Fibroblast of lung (primary cell): ENCODE measurements at places on chromosomes 1 and 21.
A peak's percentile ranks its signal among the peaks of the same experiment; 100 is the strongest.

DNA sequence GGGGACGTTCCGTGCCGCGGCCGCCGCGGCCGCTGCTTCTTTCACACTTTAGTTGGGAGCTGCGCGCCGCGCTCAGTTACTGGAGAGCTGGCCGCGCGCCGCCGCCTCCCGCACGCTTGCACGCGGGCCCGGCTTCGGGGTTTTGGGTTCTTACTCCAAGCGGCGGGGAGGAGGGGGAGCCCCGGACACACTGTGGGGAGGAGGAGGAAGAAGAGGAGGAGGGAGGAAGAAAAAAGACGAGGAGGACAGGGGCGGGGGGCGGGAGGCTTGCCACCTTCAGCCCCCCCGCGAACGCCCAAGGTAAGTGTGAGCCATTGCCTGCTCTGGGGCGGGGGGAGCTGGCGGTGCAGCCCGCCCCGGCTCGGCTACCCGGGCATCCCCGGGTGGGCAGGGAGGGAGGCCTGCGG lies 243 bp downstream of the C1orf21 start:
- H3K36me3 ChIP-seq: no peaks in the 10 kb centered on the region
- DNase-seq: no peak
- peak overlapping the region; percentile 97 for H3K4me3 ChIP-seq
- H3K4me1 ChIP-seq: peaks cover 2% of the 10 kb centered on the region
- H3K27me3 ChIP-seq: no peaks in the 10 kb centered on the region

GRCh38 chr1:181192316-181192715 lies 103.8 kb downstream of the IER5 start:
- no peak overlapping the region for H3K27ac ChIP-seq
- H3K4me1 ChIP-seq: no peaks in the 10 kb centered on the region
- H3K36me3 ChIP-seq: no peaks in the 10 kb centered on the region
- no peak for DNase-seq
- no peak overlapping the region for H3K4me3 ChIP-seq
- H3K27me3 ChIP-seq: no peaks in the 10 kb centered on the region

DNA sequence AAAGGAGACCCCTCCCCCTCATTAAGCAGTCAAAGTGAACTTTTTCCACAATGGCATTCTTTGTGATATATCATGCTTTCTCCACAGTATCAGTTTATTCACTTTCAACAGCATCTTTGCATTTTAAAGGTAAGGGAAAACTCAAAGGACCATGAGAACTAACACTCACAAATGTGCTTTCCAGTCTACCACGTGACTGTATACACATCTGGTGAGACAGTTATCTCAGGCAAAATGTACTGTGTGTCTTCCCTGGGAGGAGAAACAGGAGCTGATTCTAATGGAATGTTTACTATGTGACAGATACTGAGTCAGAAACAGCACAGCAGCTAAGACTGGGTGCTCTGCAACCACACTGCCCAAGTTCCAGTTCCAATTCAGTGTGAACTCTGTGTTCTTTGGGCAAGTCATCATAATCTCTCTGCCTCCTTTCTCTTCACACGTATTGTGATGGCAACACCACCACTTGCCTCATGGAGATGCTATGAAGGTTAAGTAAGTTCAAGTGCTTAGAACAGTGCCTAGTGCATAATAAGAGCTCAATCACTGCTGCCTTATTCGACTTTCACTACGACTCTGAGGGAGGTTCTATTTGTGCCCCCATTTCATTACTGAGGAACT lies 79.0 kb downstream of the SLC45A1 start:
- H3K27ac ChIP-seq: peak overlapping the region; percentile 84
- H3K36me3 ChIP-seq: no peaks in the 10 kb centered on the region
- H3K27me3 ChIP-seq: no peaks in the 10 kb centered on the region
- H3K4me3 ChIP-seq: no peak overlapping the region
- peaks cover 39% of the 10 kb centered on the region for H3K4me1 ChIP-seq

DNA sequence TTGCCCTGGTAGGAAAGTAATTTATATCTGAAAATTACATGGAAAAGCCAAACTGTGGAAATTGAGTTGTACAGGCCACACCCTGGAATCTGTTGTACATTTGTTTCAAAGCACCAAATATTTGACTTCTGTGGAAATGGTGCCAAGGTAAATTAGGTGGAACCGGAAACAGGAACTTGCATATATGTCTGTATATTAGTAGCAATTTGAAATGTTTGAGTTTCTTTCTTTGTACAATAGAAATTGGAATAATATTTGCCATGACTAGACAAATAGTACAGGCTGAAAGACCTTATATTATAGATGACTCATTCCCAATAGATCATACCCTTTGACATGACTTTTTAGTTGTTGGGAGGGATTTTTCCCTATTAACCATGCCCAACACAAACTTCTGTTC lies 10.5 kb upstream of the TAF1A start:
- H3K27ac ChIP-seq: no peak overlapping the region
- no peaks in the 10 kb centered on the region for H3K4me1 ChIP-seq
- H3K27me3 ChIP-seq: no peaks in the 10 kb centered on the region
- no peak for DNase-seq
- no peaks in the 10 kb centered on the region for H3K36me3 ChIP-seq
